ENCODE measurements at places on chromosomes 4 and X.
A peak's percentile ranks its signal among the peaks of the same experiment; 100 is the strongest.

DNA sequence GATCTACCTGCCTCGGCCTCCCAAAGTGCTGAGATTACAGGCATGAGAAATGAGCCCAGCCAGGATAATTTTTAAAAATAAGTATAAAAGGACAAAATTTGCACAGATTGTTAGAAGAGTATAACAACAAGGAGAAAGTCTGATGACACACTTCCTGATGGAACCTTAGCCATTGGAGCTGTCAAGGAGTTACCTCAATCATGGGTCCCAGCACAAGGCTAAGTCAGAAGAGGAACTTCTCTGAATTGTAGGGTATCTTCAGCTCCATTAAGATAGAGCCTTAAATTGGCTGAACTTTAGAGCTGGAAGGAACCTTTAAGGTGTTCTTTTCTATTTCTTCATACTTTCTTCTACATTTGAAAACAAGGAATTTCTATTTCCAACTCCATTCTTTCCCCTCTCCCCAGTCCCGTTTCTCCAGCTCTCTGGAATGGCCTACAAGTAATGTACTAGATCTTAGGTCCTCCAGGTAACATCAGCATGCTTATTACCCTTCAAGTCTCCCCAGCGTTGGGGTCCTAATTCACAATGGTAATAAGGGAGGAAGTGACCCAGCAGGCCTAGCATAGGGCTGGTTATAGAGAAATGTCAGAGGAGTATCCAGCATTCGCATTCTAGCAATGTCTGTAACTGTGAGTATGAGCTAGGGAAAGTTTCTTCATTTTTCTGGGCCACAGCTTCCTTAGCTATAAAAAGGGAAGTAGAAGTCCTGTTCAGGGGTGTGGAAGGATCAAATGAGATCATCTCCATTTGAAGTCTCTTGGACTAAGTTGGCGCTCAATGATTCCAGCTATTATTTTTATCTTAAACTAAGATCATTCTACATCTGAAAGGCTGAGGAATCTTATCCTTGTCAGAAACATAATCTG lies 18.5 kb upstream of the RBPJ start:
- DNase-seq = no peak

GRCh38 chrX:15644560-15644872 lies 20.1 kb downstream of the CLTRN start:
- DNase-seq = no peak

- no peak for DNase-seq
Observed at GRCh38 chrX:128518508-128518907, 466.3 kb upstream of the ACTRT1 start.

DNA sequence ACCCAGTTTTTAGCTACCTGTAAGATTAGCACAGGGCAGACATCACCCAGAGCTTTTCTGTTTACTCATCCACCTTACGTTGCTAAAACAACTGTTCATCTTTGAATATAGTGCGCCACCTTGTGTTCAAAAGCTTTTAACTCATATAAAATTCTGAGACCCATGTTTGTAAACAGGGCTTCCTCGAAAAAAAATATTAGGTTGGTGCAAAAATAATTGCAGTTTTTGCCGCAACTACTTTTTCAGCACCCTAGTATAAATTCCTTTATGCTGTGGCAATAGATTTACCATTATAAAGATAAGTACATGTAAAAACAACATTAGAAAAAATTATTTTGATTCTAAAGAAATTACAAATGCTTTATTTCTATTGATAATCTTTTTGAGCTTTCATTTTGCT lies 147.9 kb downstream of the LRBA start:
- peak; percentile 14 for DNase-seq

GRCh38 chrX:41519468-41519867 lies 72.3 kb downstream of the NYX start:
- DNase-seq = no peak

- no peak for DNase-seq
Observed at GRCh38 chrX:131544218-131544617, 344 bp downstream of the OR13H1 start.

DNA sequence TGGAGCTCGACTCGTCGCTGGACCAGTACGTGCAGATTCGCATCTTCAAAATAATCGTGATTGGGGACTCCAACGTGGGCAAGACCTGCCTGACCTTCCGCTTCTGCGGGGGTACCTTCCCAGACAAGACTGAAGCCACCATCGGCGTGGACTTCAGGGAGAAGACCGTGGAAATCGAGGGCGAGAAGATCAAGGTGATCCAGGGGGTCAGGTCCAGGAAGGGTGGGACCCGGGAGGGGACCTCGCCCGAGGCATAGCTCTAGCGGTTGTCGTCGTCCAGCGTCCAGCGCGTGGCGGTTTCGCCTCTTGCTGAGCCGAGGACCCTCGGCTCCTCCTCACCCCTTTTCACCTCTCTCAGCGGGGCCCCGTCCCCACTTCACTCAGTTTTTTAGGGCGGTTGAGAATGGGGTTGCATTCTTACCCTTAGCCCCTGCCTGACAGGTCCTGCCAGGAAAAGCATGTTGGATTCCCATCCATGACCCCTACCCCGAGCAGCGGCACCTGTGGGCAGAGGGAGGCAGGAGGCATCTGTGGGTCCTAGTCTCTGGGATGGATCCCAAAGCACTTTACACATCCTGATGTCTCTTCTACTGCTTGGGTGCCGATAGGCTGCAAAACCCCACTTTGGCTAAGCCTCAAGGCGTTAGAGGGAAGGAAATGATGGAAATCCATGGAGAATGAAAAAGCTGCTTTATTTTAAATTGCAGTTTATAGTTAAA lies 524 bp downstream of the RAB33A start:
- no peak for DNase-seq

DNA sequence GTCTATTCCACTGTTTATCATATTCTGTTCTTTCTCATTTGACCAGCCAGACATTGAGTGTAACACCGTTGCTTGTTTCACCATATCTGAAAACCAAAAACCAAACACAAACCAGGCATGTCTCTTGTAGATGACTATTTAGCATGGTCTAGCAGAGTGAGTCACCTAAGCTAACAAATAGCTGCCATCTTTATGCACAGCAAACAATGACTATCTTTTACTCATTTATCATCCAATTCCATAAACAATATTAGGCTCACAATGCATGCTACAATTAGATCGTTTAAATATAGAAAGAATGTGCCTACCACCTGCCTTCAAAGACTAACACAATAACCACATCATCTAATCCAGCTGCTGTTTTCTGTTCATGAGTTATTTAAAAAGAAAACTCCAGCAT lies 495.4 kb downstream of the PCDH19 start:
- no peak for DNase-seq

GRCh38 chrX:40040686-40041461 lies 56.9 kb downstream of the BCOR start:
- no peak for DNase-seq

DNA sequence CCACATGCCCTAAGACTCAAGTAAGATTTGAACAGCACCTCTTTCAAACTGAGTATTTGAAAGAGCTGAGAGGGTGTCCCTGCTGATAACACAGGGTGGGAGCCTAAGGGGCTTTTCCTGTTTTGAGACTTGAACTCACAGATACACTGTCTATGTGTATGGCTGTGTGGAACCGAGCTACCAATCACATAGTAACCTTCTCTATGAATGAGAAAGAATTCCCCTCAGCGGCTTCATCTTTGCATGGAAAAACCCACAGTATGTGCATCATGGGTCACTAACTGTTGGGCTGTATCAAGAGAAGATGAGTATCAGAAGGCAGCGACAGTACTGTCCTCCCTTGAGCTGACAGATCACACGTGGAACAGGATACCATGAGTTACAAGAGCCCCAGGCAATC lies 336.3 kb downstream of the AFF2 start:
- DNase-seq = no peak

- no peak for DNase-seq
Observed at GRCh38 chr4:127416115-127416514, 216.6 kb upstream of the INTU start.

DNA sequence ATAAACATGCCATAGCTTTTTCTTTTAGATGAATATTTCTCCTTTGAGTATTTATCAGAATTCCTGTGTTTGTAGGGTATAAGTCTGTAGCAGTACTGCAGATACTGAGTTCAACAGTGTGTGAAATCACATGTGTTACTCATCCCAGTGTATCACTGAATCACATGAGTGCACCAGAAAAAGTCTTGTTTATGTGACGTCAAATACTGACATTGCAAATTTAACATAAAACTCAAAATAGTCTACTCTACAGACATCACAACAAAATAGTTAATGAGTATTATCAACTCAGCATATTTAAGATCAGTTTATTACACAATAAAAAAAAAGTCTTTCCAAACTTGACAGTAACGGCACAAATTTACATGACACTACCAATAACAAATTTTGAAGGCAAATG lies 221.3 kb downstream of the DCTD start:
- DNase-seq = no peak

DNA sequence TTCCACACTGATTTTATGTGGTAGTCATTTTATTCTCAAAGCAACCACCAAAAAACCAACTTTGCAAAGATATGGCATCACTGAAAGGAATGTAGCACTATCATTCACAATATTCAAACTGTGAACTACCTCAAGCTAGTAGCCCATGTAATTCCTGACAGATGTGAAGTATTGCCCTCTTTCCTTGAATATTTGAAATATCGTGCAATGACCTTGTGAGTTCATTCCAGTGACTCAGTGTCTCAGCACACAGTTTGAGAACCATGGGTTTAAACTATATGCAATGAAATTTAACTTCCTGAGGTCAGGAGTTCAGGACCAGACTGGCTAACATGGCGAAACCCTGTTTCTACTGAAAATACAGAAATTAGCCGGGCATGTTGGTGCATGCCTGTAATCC lies 20.9 kb upstream of the IQCM start:
- DNase-seq = no peak

GRCh38 chr4:161949946-161950725 lies 213.7 kb downstream of the FSTL5 start:
- DNase-seq = peak; percentile 19
